ENCODE measurements at places on chromosomes 7 and 10.
A peak's percentile ranks its signal among the peaks of the same experiment; 100 is the strongest.

GRCh38 chr7:106551936-106552335 is 109.0 kb downstream of the CCDC71L start:
- no peak for DNase-seq

DNA sequence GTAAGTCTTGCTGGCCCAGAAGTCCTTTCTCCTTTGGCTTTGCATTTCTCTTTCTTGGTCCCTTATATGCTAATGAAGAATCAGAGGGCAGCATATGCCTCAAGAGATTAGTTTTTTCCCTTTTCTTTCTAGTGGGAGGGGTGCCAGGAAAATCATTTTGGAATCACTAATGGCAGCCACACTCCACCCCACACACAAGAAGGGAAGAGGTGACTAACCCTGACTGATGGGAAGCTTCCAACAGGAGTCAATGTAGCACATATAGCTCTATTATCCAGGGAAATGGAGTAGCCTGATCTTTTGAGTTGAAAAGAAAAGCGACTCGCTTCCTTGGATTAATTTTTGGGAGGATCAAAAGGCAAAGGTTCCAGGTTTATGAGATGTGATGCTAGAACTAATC is 225.3 kb downstream of the KIF20B start:
- no peak for DNase-seq

- no peak for DNase-seq
These were observed 38.2 kb downstream of the MKLN1 start for GRCh38 chr7:131365838-131366237.

DNA sequence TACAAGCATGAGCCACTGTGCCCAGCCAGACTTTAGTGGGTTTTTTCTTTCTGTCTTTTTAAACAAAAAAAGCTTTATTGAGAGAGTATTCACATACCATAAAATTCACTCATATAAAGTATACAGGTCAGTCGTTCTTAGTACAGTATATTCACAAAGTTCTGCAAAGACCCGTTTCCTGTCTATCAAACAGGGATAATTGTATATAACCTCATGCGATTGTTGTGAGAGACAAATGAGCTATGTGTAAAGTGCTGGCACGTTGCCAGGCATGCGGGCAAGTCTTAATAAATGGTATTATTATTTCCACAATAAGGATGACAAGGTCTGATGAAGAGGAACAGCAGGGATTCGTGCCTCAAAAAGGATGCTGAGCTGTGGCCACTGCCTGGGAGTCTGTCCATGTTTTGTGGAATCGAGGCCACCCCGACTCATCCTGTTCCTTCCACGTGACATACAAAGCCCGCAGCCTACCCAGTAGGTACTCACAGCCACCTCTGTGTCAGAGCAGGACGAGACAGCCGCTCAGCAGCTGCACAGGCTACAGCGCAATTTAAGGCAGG is 51.6 kb downstream of the SMKR1 start:
- no peak for DNase-seq

GRCh38 chr7:137695942-137696341 is 150.8 kb downstream of the DGKI start:
- no peak for DNase-seq

DNA sequence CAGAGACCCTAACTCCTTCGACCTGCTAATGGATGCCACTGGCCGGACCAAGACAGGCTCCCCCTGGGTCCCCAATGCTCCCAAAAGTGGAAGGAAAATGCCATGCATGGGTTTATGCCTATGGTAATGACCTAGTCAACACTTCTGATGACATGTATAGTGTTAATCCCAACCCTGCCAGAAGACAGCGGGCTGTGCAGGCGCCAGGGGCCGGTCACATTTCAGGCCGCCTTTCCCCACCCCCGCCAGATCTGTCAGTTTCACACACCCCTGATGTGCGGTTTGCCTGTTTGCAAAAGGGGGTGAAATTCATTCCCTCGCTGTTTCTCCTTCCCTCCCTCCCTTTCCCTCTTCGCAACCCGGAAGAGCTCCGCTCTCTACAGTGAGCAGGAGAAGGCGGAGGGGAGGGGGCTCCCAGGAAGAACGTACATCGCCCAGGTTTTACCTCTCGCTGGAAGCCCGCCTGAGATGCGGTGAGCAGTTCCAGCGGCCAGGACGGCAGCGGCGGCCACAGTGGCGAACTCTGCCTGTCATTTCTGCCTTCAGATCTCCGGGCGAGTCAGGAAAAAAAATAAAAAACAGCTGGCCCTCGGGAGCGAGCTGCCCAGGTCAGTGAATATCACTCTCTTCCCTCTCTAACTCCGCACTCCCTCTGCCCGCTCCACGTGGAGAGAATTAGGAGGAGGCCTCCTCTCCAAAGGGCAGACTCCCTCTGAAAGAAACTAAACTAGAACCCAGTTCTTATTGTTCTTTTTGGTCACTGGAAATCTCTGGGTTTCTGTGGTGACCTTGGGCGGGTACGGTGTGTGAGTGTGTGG is 9.4 kb upstream of the GATA3 start:
- no peak for DNase-seq

GRCh38 chr10:51079331-51079730 is 5.0 kb downstream of the PRKG1 start:
- no peak for DNase-seq

DNA sequence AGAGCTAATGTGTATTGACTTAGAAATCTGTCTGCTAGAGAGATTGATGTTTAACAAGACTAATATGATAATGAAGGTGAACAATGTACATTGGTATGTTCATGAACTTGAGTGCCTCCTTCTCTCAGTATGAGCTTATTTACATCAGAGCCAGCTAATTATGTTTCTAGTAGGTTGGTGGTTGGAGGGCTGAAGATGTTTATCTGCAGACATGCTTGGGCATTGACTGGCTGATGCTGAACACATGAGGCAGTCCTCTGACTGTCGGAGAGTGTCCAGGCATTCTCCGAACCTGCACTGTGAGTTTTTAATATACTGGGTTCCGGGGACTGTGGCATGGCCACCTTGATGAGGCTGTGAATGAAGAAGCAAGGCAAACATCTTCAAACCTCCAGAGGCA is 47.5 kb downstream of the BMPER start:
- DNase-seq, result no peak

DNA sequence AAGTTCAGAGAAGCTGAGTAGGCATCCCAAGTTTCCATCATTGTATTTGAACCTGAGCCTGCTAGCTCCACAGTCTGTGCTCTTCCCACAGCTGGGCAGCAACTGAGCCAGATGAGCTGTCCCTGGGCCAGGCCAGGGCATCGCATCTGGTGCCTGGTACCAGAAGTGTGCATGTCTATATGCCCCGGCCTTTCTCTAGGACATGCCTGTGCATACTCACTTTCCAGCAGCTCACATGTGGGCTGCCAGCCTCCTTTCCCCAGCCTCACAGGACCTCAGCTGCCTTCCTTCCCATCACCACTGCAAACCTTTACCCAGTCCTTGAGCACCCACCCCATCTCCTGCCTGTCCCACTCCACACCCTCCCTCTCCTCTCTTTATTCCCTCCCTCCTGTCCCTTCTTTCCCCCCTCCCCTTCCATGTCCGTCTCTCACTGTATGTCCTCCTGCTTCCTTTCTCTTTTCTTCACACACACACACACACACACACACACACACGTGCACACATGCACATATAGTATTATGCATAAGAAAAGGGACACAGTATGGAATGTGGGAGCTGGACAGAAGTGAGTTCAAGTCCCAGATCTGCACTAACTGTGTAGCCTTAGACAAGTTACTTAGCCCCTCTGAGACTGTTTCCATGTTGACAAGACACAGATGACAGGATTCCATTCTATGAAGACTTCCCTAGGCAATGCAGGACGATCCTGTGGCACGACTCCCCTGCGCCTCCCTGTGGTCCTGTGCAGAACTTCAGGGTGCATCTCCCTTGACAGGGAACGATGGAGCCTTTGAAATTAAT is 10.9 kb downstream of the CDHR1 start:
- DNase-seq, result peak; percentile 29

DNA sequence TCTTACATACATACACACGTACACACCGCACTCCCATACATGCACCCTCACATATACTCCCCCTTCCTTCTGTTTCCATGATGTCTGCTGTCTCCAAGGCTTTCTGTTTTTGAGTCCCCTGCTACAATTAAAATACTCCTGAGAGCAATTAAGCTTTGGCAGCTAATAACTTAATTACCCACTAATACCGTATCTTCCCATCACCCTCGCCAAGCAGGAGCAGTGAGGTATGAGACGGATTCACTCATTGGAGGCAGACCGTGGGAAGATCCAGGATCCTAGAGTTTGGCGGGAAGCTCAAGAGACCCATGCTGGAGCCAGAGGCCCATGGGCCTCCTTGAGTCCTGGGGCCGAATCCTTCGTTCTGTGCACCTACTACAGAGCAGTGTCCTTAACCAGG is 1.7 kb upstream of the CALN1 start:
- DNase-seq, result no peak

DNA sequence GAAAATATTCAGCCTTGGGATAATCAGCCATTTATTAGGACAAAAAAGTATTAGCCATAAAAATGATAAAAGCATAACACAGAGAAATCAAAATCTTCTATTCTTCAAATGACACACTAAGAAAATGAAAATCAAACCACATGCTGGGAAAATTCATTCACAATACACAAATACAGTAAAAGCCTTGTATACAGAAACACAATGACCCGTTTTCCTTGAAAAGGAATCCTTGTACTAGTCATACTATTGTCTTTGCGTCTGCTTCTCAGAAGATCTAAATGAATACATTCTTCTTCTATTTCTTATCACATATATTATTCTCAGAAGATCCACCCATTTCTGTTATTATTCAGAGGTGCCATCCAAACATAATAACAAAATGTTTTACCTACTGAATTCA is 749.1 kb downstream of the CNTNAP2 start:
- no peak for DNase-seq

DNA sequence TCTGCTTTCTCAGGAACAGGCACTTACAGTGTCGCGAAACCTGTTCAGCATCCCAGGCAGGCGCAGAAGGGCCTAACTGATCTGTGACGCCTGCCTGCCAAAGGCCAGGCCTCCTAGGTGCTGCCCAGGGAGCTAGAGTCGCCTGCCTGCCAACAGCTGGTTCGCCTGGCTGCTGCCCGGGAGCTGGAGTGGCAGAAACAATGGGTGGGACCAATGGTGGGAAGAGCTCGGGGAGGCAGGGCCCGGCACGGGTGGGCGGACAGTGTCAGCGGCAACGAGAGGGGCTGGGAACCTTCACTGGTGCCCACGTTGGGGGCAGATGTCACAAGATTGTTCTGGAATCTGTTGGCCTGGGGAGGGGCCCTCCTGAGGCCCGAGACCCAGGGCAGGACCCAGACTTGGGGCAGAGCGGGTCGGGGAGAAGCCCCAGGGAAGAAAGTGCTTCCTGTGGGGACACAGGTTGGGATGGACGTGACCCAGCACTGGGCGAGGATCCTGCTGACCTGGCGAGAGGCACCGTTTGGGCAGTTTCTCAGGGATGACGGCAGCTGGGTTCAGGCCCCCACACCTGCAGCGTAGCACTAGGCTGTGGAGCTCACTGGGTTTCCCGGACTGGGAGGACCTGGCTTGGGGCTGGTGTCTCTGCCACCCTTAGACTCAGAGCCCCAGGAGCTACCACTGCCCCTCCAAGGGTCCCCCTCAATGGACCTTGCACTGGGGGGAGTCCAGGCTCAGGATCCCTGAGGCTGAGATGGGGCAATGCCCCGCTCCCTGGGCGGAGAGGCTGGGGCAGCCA is 181.8 kb downstream of the ELFN1 start:
- DNase-seq, result no peak

DNA sequence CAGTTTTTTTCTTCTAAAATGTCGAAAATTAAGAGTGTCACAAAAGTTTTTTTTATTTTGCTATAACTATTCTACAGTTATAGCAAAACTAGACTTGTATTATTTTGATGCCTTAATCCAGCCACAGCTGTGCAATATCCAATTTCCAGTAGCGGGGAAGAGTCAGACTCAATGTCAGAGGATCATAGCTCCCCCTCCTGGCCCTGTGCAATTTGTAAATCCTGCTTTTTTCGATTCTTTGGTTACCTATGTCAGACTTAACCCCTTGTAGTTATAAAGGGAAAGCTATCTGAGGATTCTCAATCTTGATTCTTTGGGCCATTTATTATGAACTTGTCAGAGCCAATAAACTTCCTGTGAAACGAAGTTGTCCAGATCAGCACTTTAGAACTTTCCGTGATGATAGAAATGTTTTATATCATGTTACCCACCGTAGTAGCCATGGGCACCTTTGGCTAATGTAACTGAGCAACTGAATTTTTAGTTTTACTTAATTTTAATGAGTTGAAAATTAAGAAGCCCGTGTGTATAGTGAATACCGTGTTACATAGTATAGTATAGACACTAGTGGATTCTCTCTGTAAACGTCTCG is 87.7 kb upstream of the PRKCQ start:
- no peak for DNase-seq

DNA sequence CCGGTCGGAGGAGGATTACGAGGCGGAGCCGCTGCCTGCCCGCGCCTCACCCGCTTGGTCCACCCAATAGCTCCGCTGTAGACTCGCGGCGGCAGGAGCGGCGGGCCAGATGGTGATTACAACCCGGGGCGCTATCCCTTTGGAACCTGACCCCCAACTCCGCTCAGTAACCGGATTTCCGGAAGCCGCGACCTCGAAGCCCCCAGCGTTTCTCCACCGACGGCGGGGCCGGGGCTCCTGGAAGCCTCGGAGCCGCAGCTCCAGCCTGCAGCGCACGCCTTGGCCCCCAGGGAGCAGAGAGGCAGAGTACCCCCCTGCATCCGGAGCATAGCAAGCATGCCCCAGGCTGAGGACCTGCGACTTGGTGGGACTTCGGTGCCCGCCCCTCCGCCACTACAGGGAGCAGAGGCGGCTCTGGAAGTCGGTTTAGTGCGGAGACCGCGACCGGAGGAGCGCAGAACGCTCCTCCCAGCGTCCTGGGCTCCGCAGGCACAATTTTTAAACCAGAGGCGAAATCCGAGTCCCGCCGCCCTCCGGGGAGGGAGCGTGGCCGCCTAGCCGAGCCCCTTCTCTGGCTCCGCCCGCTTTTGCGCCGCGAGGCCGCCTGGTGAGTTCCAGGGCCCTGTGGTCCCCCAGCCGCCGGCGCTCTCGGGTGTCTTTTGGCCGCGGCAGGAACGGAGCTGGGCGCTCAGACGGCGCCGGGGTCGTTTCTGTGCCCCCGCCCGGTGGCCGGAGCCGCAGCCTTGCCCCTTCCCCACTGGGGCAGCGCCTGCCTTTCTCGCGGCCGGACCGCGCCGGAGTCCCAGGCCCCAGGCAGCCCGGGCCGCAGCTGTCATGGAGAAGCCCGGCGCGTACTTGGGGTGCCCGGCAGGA is 28.2 kb upstream of the BMS1 start:
- DNase-seq, result no peak

- no peak for DNase-seq
These were observed 44.1 kb downstream of the IKZF1 start for GRCh38 chr7:50348469-50349162.

Measured in stimulated activated CD8-positive, alpha-beta memory T cell treated with anti-CD3 and anti-CD28 coated beads, Interleukin-2, amount 100 ng/mL, for 1 hour (primary cell).